ENCODE measurements at places on chromosomes 16 and 17.

- DNase-seq: no peak
These were observed 49.5 kb downstream of the ZNF423 start for GRCh38 chr16:49806446-49806845.

DNA sequence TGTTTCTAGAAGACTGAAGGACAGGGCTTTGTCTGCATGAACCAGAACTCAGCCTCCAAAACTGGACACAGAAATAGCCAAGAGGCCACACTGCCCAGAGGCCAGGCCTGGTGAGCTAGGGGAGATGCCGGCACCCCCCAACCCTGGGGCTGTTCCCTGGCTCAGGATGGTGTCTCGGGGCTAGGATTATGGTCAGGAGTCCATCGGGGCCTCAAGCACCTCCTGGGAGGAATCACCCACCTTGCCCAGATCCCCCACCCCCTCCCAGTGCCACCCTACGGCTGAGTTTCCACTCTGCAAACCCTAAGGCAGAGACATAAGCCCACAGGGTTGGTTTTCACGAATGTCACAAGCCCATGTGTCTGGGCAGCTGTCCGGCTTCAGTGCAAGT is 37.2 kb downstream of the SLC7A5 start:
- no peak for DNase-seq

DNA sequence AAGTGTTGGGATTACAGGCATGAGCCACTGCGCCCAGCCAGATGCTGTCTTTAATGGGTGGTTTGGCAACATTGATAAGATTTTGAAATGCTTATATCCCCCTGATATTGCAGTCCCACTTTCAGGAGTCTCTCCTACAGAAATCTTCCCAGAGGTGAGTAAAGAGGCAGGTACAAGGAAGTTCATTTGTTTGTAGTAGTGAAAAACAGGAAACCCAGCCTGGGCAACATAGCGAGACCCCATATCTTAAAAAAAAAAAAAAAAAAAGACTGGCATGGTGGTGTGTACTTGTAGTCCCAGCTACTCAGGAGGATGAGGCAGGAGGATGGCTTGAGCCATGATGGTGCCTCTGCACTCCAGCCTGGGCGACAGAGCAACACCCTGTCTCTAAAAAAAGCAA is 6.2 kb upstream of the NUPR1 start:
- no peak for DNase-seq

DNA sequence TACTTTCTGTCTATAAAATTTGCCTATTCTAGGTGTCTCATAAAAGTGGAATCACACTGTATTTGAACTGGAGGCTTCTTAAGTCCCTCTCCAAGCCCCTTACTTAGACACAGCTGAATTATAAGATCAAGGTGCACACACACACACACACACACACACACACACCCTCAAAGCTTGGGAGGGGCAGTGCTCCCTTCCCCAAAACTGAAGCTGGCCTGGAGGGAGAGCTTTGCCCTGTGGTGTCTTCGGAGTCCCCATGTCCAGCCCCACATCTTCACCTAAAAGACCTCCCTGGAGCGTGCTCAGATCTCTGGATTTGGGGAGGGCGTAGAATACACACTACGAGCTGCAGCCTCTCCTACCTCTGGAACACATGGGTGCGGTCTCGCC is 828 bp downstream of the EMP2 start:
- no peak for DNase-seq

DNA sequence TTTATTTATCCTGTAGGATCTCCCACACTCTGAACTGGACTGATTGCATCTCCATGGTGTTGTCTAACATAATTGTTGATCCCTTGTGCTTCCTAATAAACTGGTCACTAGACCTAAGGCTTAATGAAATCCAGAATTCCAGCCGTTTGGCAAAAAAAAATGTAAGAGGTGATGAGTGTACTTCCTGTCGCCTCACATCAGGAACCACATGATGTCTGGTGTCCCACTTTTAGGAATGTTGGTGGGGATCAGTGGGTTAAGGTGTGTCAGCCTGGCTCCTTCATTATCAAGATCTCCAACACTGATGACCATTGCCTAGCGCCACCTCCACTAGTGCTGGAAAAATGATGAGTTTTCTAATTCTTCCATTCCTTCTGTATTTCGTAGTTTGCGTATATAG is 18.6 kb upstream of the LONP2 start:
- no peak for DNase-seq
